ENCODE measurements at places on chromosomes 12 and 14.
A peak's percentile ranks its signal among the peaks of the same experiment; 100 is the strongest.

GRCh38 chr12:97875064-97875463 is 412.5 kb downstream of the RMST start:
- H3K36me3 ChIP-seq: no peaks in the 10 kb centered on the region
- DNase-seq: no peak
- H3K27ac ChIP-seq: no peak overlapping the region
- H3K4me1 ChIP-seq: no peaks in the 10 kb centered on the region

- no peaks in the 10 kb centered on the region for H3K27me3 ChIP-seq
- DNase-seq: no peak
- no peaks in the 10 kb centered on the region for H3K36me3 ChIP-seq
These were observed 9.2 kb upstream of the INF2 start for GRCh38 chr14:104680056-104680805.

DNA sequence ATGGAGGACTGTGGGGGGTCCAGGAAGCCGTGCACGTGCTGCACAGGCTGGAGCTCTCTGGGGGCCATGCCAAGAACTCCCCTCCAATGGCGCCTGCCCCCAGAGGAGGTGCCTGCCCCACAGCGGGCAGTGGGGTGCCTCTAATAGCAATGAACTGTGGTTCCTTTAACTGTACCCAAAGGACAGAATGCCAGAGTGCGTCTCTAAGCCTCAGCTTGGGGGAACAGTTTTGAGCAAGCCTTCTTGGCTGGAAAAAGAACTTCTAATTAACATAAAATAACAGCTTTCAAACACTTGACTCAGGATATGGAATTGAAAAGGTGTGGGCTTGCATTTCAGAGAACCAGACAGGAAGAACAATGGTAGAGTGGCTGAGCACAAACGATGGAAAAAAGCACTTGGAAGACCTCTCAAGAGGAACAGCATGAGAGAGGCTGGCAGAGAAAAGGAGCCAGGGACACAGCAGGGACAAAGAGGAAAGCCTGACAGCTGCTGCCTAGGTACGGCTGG is 195.6 kb downstream of the TTC7B start:
- H3K27ac ChIP-seq: no peak overlapping the region
- no peak overlapping the region for H3K4me3 ChIP-seq
- no peaks in the 10 kb centered on the region for H3K4me1 ChIP-seq
- peaks cover 2% of the 10 kb centered on the region for H3K27me3 ChIP-seq
- DNase-seq: no peak

DNA sequence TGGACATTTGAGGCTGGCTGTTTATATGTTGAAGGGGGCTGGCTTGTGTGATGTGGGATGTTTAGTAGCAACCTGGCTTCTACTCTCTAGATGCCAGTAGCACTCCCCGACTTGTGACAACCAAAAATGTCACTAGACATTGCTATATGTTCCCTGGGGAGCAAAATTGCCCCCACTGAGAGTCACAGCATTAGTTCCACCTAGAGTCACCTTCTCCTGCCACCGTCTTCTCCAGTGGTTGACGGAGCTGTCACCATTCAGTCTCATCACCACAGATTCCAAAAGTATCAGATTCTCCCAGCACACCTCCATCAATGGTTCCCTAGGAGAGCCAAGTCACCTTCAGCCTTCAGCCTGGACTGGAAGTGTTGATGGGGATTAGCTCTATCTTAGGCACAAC is 7.8 kb upstream of the KRT76 start:
- no peaks in the 10 kb centered on the region for H3K4me1 ChIP-seq
- H3K27me3 ChIP-seq: peaks cover 19% of the 10 kb centered on the region
- H3K27ac ChIP-seq: no peak overlapping the region

- H3K27me3 ChIP-seq: no peaks in the 10 kb centered on the region
- H3K36me3 ChIP-seq: no peaks in the 10 kb centered on the region
These were observed 24.3 kb upstream of the FOXG1 start for GRCh38 chr14:28742171-28742846.

DNA sequence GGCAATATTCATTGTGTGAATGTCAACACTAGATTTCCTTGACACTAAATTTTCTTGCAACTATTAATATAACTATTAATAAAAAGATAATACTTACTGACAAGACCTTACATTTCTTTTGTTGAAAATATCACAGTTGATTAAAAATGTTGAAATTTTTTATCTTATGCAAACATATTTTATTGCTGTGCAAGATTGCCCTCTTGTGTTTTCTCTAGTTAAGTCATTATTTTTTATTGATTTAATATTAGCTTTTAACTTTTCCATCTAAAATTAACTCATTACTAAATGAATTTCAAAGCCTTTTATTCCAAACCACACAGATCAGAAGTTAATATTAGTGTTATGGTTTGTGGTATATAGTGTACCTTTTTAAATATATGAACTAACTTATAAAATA is 11.7 kb upstream of the NAA30 start:
- H3K36me3 ChIP-seq: no peaks in the 10 kb centered on the region
- H3K27me3 ChIP-seq: peaks cover 2% of the 10 kb centered on the region
- H3K4me3 ChIP-seq: no peak overlapping the region
- no peaks in the 10 kb centered on the region for H3K4me1 ChIP-seq
- H3K27ac ChIP-seq: no peak overlapping the region

GRCh38 chr12:71760471-71760870 is 5.8 kb downstream of the RAB21 start:
- H3K36me3 ChIP-seq: peaks cover 84% of the 10 kb centered on the region
- H3K4me3 ChIP-seq: no peak overlapping the region
- peaks cover 61% of the 10 kb centered on the region for H3K4me1 ChIP-seq
- no peaks in the 10 kb centered on the region for H3K27me3 ChIP-seq

DNA sequence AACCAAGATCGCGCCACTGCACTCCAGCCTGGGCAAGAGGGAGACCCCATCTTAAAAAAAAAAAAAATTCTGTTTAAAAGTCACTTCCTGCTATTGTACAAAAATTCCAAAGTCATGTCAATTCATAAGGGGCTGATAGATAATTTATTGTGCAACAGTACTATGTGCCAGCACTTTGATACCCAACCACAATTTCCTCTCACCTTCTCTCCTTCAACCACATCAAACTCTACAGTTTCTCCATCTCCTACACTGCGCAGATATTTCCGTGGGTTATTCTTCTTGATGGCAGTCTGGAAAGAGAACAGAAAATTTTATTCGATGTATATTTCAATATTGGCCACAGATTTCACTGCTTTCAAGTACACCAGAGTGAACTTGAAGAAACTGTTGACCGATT is 7.6 kb downstream of the YBX3 start:
- H3K4me1 ChIP-seq: peaks cover 27% of the 10 kb centered on the region
- no peak overlapping the region for H3K27ac ChIP-seq
- no peak overlapping the region for H3K4me3 ChIP-seq
- peaks cover 52% of the 10 kb centered on the region for H3K36me3 ChIP-seq

DNA sequence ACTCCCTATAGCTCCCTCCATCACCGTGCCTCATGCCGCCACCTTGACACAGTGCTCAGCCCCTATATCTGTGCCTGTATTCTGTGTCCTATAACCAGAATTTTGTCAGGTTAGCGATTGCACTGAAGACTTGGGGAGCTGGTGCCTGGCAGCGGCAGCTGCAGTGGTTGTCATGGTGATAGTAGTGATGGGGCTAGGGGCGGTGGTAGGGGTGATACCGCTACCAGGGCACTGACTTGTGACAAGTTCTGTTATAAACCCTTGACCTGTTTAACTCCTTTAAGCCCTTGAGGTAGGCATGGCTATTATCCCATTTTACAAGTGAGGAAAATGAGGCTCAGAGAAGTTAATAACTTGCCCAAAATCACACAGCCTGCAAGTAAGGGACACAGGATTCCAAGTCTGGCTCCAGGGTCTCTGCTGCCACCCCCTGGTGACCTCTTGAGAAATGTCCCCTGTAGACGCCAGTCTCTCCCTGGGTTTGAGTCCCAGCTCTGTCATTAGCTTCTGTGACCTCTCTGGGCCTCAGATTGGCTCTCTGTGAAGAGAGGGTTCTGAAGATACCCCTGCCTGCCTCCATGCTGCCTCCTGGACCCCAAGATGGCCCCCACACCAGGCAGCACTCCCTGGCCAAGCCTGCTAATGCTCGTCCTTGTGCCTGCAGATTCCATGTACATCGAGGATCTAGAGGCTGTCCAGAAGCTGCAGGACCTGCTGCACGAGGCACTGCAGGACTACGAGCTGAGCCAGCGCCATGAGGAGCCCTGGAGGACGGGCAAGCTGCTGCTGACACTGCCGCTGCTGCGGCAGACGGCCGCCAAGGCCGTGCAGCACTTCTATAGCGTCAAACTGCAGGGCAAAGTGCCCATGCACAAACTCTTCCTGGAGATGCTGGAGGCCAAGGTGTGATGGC is 121.9 kb downstream of the ESRRB start:
- no peaks in the 10 kb centered on the region for H3K4me1 ChIP-seq
- H3K27ac ChIP-seq: no peak overlapping the region
- H3K4me3 ChIP-seq: no peak overlapping the region

DNA sequence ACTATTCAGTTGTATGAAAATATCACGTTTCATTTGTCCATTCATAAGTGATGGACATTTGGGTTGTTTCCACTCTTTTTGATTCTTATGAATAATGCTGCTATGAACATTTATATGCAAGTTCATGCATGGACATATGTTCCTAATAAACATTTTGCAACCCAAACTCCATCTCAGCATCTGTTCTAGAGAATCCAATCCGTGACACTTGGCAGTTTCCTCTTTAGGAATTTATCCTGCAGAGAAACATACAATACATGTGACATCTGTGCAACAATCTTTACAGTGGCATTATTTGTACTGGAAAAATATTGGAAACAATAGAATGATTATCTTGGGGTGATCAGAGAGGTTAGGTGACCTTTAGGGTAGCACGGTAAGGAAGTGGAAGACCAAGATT is 290.8 kb upstream of the SRRM4 start:
- no peak overlapping the region for H3K27ac ChIP-seq
- no peak overlapping the region for H3K4me3 ChIP-seq
- no peaks in the 10 kb centered on the region for H3K36me3 ChIP-seq
- DNase-seq: no peak
- H3K27me3 ChIP-seq: no peaks in the 10 kb centered on the region
- no peaks in the 10 kb centered on the region for H3K4me1 ChIP-seq

DNA sequence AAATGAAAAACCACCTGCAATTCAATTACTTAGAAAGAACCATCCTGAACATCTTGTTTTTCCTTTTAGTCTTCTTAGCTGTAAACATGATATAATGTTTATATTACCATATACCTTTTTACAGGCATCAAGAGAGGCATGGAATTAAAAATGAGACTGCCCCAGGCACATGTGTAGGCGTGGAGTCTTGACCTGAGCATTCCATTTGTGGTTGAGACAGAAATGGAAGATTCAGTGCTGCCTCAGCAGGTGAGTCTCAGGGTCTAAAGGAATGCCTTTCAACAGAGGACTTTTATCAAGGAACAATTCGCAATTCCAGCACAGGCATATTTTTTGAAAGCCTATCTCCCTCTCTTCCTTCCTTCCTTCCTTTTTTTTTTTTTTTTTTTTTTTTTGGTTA is 8.0 kb upstream of the NANOGNB start:
- no peak overlapping the region for H3K27ac ChIP-seq
- no peaks in the 10 kb centered on the region for H3K36me3 ChIP-seq
- no peak for DNase-seq
- H3K27me3 ChIP-seq: no peaks in the 10 kb centered on the region
- no peaks in the 10 kb centered on the region for H3K4me1 ChIP-seq

- H3K36me3 ChIP-seq: peaks cover 21% of the 10 kb centered on the region
- no peak overlapping the region for H3K27ac ChIP-seq
- no peak overlapping the region for H3K4me3 ChIP-seq
- DNase-seq: no peak
- no peaks in the 10 kb centered on the region for H3K27me3 ChIP-seq
- H3K4me1 ChIP-seq: peaks cover 3% of the 10 kb centered on the region
These were observed 19.1 kb downstream of the SETD3 start for GRCh38 chr14:99461411-99462085.

DNA sequence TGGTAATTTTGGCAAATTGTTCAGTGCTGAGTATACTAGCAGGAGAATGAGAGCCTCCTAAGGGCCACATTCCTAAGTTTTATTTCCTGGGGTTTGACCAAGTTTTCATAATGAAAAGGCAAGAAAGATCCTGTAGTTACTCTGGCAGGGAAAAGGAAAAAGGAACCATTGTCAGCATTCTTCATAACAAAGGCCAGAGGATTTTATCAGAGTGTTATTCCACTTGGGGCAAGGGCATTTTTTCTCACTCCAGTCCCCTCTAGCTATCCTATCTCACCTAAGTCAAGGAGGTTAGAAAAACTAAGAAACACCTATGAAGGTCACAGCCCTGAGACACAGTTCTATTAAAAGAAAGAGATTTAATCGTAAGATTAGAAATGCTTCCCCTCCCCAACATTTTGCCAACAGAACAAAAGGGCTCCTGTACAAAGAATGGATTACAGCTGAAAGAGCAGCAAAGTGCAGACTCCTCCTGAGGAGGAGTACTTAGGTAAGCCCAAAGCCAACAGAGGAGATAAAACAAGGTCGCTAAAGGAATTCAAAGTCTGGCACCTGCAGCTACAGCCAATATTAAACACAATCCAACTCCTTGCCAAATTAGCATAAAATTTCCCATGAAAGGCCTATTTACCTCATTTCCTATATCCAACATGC is 162.4 kb downstream of the GALC start:
- no peak overlapping the region for H3K27ac ChIP-seq
- no peaks in the 10 kb centered on the region for H3K36me3 ChIP-seq
- H3K27me3 ChIP-seq: peaks cover 9% of the 10 kb centered on the region
- DNase-seq: no peak
- H3K4me1 ChIP-seq: no peaks in the 10 kb centered on the region

GRCh38 chr12:56521590-56522371 is at the start of gene RBMS2:
TSS of gene RBMS2 (plus strand) at chr12:56521820. CDS start at chr12:56522024, 204 bp downstream.
- peaks cover 29% of the 10 kb centered on the region for H3K4me1 ChIP-seq
- H3K4me3 ChIP-seq: peak within 1 kb of the TSS; percentile 75

DNA sequence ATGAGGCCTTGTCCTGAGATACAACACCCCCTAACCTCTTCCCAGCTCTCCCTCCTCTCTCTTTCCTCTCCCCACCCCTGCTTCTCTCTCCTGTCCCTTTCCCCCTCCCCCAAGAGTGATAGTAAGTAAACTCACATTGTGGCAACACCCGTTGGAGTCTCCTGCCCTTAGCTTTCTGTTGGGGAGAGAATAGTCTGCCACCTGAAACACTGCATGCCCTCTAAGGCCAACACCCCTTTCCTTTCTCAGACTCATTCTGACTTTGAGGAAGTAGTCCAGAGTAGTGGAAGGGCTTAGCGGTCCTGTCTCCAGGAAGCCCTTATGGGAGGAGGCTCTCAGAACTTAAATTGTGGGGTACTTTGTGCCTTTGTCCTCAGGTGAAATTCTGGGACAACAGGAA is 95.2 kb downstream of the PRKCH start:
- H3K27ac ChIP-seq: peak overlapping the region; percentile 86
- peak overlapping the region; percentile 15 for H3K4me3 ChIP-seq
- peaks cover 10% of the 10 kb centered on the region for H3K36me3 ChIP-seq
- DNase-seq: no peak
- H3K27me3 ChIP-seq: no peaks in the 10 kb centered on the region
- no peaks in the 10 kb centered on the region for H3K4me1 ChIP-seq

DNA sequence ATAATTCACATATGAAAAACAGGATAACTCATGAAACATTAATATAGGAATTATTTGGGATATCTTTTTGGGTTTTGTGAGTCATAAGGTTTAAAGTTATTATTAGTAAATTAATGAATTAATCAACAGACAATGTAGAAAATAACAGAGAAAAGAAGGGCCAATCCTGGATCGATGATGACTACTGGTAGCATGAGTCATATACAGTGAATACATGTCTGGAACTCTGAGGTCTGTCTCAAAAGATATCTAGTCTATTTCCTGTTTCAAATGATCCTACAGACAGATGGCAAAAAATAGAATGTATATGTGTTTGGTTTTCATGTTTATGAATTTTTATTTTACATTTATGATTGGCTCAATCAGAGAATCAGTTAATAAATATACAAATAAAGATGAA is 86.4 kb upstream of the RTL1 start:
- H3K4me1 ChIP-seq: no peaks in the 10 kb centered on the region
- no peak overlapping the region for H3K4me3 ChIP-seq
- peaks cover 15% of the 10 kb centered on the region for H3K27me3 ChIP-seq
- H3K36me3 ChIP-seq: no peaks in the 10 kb centered on the region

Measured in activated CD4-positive, alpha-beta T cell treated with anti-CD3 and anti-CD28 coated beads for 36 hours (primary cell).